Sigmoid colon (tissue), 7 donors: ENCODE measurements at places on chromosomes 5 and 9.

GRCh38 chr9:2709645-2710101 is 7.6 kb upstream of the KCNV2 start:
- no peaks in the 10 kb centered on the region for H3K27me3 ChIP-seq
- H3K4me1 ChIP-seq = no peaks in the 10 kb centered on the region
- H3K36me3 ChIP-seq = no peaks in the 10 kb centered on the region
- DNase-seq = no peak
- no peak overlapping the region for H3K27ac ChIP-seq

DNA sequence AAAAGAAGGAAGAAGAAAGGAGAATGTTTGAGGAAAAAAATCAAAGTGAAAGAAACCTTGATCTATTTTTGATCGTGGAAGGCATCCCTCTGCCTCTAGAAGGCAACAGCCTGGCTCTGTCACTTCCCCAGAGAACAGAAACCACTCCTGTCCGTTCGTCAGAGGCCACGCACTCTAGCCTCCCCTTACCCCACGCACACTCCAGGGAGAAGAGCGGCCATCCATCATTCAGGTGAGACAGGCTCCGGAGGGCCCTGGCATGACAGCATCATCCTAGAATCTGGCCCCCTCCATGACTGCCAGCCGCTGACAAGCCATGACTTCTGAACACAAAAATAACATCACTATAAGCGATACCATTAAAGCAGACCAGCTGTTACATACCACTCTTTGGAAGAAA is 135.8 kb downstream of the ROR2 start:
- H3K27ac ChIP-seq = peak overlapping the region; percentile 58
- peaks cover 95% of the 10 kb centered on the region for H3K4me1 ChIP-seq
- no peak overlapping the region for H3K4me3 ChIP-seq

DNA sequence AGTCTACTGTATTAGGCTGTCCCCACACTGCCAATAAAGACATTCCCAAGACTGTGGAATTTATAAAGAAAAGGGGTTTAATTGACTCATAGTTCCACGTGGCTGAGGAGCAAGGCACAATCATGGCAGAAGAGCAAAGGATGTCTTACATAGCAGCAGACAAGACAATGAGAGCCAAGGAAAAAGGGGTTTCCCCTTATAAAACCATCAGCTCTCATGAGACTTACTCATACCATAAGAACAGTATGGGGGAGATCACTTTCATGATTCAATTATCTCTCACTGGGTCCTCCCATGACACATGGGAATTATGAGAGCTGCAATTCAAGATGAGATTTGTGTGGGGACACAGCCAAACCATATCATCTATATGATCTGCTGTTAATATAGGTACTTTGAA is 14.8 kb upstream of the FSTL4 start:
- no peaks in the 10 kb centered on the region for H3K4me1 ChIP-seq
- H3K27ac ChIP-seq = no peak overlapping the region
- no peaks in the 10 kb centered on the region for H3K27me3 ChIP-seq
- no peaks in the 10 kb centered on the region for H3K36me3 ChIP-seq

GRCh38 chr9:76537150-76537646 is 78.2 kb downstream of the GCNT1 start:
- no peaks in the 10 kb centered on the region for H3K27me3 ChIP-seq
- no peak overlapping the region for H3K4me3 ChIP-seq
- H3K36me3 ChIP-seq = no peaks in the 10 kb centered on the region

DNA sequence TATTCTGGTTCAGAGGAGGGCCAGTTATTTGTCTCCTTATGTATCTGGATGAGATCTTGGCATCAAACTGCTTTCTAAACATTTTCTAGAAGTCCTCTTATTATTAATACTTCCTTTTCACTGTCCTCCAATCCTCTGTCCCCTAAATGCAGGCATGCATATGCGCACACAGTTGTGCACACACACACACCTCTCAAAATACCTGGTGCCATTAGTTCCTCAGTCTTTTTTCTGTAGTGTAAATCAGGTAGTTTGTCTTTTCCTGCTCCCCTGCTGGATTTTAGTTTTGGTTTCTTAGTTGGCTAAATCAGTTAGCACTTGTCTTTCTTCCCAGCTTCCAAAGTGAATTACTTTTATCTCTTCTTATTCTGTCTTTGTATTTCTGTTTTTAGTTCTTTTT is 55.8 kb upstream of the LRRC70 start:
- DNase-seq = no peak
- no peaks in the 10 kb centered on the region for H3K4me1 ChIP-seq
- no peaks in the 10 kb centered on the region for H3K27me3 ChIP-seq
- no peak overlapping the region for H3K27ac ChIP-seq
- H3K36me3 ChIP-seq = no peaks in the 10 kb centered on the region

GRCh38 chr5:90982576-90982975 is 400.5 kb downstream of the ARRDC3 start:
- H3K27ac ChIP-seq = no peak overlapping the region
- no peaks in the 10 kb centered on the region for H3K27me3 ChIP-seq
- no peak for DNase-seq
- no peaks in the 10 kb centered on the region for H3K36me3 ChIP-seq
- H3K4me3 ChIP-seq = no peak overlapping the region

GRCh38 chr5:172683645-172684471 is 42.8 kb downstream of the NEURL1B start:
- H3K4me3 ChIP-seq = no peak overlapping the region
- H3K27ac ChIP-seq = peak overlapping the region; percentile 82
- no peak for DNase-seq
- H3K4me1 ChIP-seq = peaks cover 50% of the 10 kb centered on the region

GRCh38 chr9:120630333-120630732 is 50.4 kb upstream of the CDK5RAP2 start:
- no peaks in the 10 kb centered on the region for H3K27me3 ChIP-seq
- no peak overlapping the region for H3K4me3 ChIP-seq
- H3K36me3 ChIP-seq = no peaks in the 10 kb centered on the region
- H3K4me1 ChIP-seq = no peaks in the 10 kb centered on the region
- no peak for DNase-seq

GRCh38 chr5:169778622-169779596 is 141.8 kb downstream of the DOCK2 start:
- H3K27me3 ChIP-seq = no peaks in the 10 kb centered on the region
- DNase-seq = no peak
- H3K27ac ChIP-seq = no peak overlapping the region
- H3K36me3 ChIP-seq = no peaks in the 10 kb centered on the region
- no peaks in the 10 kb centered on the region for H3K4me1 ChIP-seq

DNA sequence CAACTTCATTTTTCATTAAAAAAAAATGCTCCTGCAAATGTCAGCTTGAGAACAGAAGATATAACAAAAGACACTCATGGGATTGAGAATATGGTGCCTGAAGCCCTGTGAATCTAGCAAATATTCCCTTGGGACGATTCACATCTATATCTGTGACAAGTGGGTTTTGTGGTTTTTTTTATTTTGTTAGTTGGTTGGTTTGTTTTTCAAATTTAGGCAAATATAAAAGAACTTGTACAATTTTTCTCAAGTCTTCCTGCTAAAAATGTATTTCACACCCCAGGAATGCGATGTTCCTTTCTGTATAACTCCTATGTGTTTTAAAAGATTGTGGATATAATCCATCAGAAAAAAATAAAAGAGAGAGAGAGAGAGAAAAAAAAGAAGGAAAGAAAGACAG is 1061.8 kb upstream of the ARRDC3 start:
- H3K27ac ChIP-seq = no peak overlapping the region
- H3K4me3 ChIP-seq = no peak overlapping the region
- no peaks in the 10 kb centered on the region for H3K27me3 ChIP-seq
- H3K4me1 ChIP-seq = no peaks in the 10 kb centered on the region
- H3K36me3 ChIP-seq = no peaks in the 10 kb centered on the region
- DNase-seq = no peak

DNA sequence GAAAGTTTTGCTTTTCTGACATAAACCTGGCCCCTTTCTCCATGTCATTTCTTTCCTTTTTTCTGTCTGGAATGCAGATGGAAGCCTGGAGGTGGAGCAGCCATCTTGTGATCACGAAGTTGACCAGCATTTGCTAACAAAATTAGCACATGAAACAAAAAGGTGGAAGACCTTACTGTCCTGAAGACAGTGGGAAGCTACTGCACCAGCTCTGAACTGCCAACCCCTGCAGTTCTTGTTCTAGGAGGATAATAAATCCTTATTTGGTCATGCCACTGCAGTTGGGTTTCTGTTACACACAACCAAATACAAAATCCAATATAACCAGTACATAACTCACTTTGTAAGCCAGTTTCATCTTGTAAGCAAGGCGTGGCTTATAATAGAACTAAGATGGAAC is 249.4 kb upstream of the TBCA start:
- H3K4me1 ChIP-seq = no peaks in the 10 kb centered on the region
- no peaks in the 10 kb centered on the region for H3K27me3 ChIP-seq
- H3K36me3 ChIP-seq = no peaks in the 10 kb centered on the region
- DNase-seq = no peak
- no peak overlapping the region for H3K27ac ChIP-seq

DNA sequence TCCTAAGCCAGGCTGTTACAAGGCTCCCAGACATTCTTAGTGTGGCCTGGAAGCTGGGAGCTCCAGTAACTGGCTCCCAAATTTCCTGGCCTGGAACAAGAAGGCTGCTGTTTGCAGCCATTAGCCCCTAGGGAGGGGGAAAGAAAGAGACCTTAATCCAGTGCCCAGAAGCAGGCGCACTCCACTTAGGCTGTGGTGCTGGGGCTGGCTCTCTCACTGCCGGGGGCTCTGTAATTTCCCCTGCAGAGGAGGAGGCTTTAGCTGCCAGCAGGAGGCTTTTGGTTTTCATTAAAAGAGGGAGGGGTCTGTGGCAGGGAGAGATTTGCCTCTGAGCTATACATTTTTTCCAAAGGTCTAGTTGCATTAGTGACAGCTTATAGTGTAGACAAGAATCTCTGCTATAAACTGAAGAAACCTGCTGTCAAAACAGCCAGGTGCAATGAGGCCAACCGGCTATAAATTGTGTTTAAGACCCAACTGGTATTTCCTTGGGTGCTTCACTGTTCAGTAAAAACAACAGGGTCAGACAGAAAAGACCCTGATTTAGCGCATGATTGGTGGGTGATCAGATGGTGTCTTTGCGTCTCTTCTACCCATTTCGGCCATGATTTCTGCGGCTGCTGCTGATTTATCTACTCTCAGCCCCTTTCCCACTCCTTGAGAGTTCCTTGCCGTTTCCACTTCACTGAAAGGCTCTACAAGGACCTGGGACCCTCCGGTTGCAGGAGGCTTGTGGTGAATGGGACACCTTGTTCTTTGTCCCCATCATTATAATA is 254.6 kb downstream of the AOPEP start:
- no peaks in the 10 kb centered on the region for H3K36me3 ChIP-seq
- no peak for DNase-seq
- no peaks in the 10 kb centered on the region for H3K27me3 ChIP-seq
- no peaks in the 10 kb centered on the region for H3K4me1 ChIP-seq
- no peak overlapping the region for H3K4me3 ChIP-seq

GRCh38 chr9:15138357-15138686 is 168.7 kb downstream of the TTC39B start:
- no peaks in the 10 kb centered on the region for H3K27me3 ChIP-seq
- peaks cover 7% of the 10 kb centered on the region for H3K4me1 ChIP-seq
- no peak overlapping the region for H3K27ac ChIP-seq
- no peak for DNase-seq

DNA sequence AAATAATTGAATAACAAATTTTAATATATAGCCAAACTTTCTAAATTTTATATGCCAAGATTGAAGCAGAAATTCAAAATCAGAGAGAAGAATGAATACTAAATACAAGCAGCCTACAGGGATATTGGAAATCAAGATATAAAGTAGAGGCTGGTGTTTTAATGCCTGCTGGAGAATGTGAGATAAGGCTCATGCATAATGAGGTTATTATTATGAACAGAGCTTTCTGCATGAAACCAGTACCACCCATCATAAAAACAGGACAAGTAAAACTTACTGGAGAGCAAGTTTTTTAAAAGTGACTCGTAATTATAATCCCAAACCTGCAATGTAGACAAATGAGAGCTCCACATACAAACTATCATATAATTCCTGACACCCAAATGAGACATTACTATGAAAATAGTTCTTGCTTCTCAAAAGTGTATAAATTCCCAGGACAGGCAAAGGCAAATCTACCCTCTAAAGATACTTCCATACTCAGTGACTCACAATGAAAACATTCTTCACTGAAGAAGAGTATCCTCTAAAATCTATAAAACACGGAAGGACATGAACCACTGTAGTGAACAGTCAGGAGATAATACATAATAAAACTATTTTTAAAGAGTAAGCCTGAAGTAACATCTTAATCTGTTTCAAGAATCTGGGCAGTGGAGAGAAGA is 532.0 kb upstream of the GRAMD2B start:
- no peaks in the 10 kb centered on the region for H3K27me3 ChIP-seq
- no peak overlapping the region for H3K27ac ChIP-seq
- no peak for DNase-seq
- no peaks in the 10 kb centered on the region for H3K36me3 ChIP-seq
- no peak overlapping the region for H3K4me3 ChIP-seq
- H3K4me1 ChIP-seq = peaks cover 15% of the 10 kb centered on the region

DNA sequence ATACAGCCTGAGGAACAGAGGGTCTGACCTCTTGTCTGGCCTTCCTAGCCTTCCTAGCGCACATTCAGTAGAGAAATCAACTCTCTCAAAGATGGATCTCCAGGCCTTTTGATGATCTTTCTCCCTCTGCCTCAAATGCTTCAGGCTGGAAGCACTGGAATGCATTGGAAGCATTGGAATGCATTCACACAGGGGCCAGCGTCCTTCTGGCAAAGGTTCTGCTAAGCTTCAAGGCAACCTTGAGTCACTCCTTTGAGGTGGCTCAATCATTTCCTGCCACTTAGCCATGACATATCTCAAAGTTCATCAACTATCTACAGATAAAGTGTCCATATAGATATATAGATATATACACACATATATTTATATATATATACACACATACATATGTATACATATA is 42.9 kb downstream of the OR2K2 start:
- H3K4me1 ChIP-seq = no peaks in the 10 kb centered on the region
- no peak overlapping the region for H3K27ac ChIP-seq
- H3K36me3 ChIP-seq = no peaks in the 10 kb centered on the region
- DNase-seq = no peak

DNA sequence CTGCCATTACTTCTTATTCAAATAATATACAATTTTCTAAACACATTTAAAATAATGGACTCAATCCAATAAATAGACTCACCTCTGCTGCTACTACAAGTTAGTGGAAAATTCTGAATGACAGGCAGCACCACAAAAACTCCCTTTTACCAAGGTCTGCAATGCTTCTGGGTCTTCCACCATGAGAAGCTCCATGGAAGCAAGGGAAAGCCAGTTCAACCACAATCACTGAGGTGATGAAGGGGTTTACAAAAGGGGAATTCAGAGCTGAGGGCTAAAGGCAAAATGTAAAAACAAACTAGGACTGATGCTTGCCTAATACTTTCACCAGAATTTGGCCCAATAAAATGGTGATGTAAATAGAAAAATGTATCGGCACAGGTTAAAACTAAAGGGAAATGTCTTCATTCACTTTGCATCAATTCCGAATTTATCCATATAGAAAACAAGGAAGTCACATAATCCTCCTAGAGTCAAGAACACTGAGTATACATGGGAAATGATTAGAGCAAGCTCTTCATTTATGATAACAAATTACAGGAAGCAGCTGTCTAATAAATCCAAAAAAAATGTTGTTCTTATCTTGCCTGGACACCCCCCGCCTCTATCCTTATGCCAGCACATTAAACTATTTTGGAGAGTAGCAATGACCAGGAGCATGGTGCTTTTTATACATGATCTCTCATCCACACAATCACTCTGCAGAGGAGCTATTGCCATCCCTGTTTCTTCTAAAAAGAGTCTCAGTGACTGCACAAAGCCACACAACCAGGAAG is 66.3 kb upstream of the NFIB start:
- no peak for DNase-seq
- no peaks in the 10 kb centered on the region for H3K4me1 ChIP-seq
- H3K27me3 ChIP-seq = no peaks in the 10 kb centered on the region
- H3K4me3 ChIP-seq = no peak overlapping the region

- H3K27me3 ChIP-seq = no peaks in the 10 kb centered on the region
- H3K4me1 ChIP-seq = no peaks in the 10 kb centered on the region
- no peaks in the 10 kb centered on the region for H3K36me3 ChIP-seq
- no peak overlapping the region for H3K4me3 ChIP-seq
- no peak overlapping the region for H3K27ac ChIP-seq
Measured at GRCh38 chr5:39473156-39473775, 48.5 kb upstream of the DAB2 start.
